GF-D8 (cell line): ENCODE measurements at places on chromosomes 3 and 15.

GRCh38 chr3:122898298-122898697 is 103.4 kb downstream of the SLC49A4 start:
- DNase-seq: no peak

DNA sequence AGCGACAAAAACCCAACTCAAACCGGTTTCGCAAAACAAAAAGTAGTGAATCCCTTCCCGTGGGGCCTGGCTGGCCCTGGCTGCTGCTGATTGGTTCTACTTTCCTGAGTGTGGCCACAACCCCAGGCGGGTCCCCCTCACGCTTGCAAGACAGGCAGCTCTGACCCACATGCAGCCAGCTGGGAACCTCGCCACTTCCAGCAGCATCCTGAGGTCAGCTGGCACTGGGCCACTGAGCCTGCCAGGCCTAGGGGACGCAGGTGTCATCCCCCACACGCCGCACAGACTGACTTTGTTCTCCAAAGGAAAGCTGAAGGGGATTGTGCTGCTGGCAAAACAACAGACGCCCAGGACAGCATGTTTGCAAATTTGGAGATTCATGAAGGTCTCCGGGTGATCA is 111.1 kb downstream of the TPRA1 start:
- no peak for DNase-seq

DNA sequence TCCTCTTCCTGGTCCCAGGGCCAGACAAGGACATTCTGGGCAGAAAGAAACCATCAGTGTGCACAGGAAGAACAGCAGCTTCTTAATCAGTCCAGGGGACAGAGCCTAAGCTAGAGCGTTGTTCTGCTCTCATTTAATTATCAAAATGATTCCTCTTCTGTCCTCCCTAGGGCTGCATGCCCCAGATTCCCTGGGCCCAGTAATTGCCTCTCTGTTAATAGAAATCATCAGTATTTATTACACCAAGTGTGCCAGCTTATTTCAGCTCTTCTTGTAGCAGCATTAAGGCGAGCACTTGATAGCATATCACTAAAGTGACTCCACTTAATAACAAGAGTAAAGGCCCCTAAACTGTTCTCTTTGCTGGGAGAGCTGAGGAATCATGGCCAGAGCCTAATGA is 72.1 kb downstream of the WDR76 start:
- DNase-seq: no peak

- no peak for DNase-seq
Measured at GRCh38 chr3:134858441-134859035, 63.5 kb downstream of the EPHB1 start.

DNA sequence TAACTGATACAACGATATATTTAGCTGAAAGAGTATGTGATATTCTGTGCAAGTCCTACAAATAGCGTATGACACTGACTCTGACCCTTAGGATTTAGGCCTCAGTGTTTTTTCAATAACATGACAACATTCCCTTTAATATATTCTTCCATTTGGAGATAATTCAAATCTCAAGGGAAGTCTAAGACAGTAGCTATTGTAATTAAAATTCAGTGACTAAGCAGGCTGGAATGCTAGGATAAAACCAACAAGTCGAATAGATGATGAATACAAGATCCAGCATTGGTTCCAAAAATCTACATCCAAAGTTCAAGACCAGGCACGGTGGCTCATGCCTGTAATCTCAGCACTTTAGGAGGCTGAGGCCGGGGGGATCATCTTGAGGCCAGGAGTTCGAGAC is 56.2 kb downstream of the QTRT2 start:
- DNase-seq: no peak

- DNase-seq: no peak
Measured at GRCh38 chr3:184540777-184541681, 20.6 kb upstream of the EPHB3 start.

- DNase-seq: no peak
Measured at GRCh38 chr3:48218537-48218936, 4.8 kb upstream of the CAMP start.

GRCh38 chr3:76383781-76384180 is 598.4 kb upstream of the ZNF717 start:
- no peak for DNase-seq

DNA sequence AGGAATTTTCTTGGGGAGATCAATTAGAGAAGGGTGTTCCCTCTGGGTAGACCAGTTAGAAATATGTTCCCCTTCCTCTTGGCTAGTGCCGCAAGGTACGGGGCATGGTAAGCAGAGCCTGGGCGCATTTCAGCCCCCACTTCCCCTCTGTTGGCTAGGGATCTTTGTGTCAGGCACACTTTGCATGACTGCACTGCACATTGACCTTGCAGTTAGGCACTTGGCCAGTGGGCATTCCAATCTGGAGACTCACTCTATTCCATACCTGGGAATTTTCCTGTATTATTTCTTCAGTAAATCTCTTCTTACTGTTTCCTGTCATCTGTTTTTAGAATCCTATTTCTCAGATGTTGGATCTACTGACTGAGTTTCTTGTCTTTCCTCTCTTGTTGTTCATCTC is 30.0 kb upstream of the CACNA1D start:
- DNase-seq: no peak

GRCh38 chr3:197577366-197578074 is 21.8 kb upstream of the BDH1 start:
- DNase-seq: no peak

GRCh38 chr15:93495799-93496637 is 407.0 kb upstream of the RGMA start:
- no peak for DNase-seq

DNA sequence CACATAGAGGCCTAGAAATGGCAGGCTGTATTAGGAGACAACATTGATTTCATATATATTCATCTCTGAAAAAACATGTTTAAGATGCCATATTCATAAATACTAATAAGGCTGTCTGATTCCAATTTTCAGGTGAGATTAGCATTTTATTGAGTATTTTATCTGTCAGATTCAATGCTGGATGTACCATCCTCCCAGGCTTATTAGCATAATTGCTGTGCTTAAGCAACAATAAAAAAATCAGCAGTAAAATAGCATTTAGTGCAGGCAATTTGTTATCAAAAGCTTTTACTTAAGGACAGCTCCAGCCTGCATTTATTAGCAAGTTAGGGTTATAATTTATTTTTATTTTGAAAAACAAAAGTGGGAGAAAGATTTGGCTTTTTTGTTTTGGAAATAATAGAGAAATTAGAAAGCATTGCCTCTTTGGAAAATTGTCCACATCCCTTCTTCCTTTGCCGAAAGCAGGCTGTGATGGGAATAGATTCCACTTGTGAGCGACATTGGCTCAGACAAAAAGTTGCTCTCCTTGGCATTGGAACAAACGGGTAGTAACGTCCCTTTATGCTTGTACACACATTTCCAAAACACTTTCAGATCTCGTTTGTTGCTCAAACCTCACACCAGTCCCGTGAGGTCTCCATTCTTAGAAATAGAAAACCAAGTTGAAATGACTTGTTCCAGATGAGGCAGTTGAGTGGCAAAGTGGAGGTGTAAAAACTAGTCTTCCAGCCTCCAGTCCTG is 134.0 kb downstream of the LPP start:
- no peak for DNase-seq

- DNase-seq: no peak
Measured at GRCh38 chr3:143567823-143568222, 280.4 kb downstream of the SLC9A9 start.

DNA sequence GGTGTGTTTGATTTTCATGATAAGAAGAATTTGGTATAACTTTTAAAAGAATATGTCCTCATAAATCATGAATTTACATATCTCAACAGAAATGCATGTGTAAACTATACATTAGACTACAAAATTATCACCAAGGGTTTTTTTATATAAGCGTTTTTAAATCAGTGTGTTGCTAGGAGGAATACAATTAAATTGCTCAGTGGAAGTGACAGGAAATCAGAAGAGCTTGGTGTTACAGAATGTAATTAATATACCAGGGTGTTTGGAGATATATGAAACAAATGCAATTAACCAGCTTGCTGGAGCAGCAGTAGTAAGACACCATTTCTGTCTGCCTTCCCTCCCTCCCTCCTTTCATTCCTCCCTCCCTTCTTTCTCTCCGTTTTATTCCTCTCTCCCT is 2.4 kb downstream of the ROBO2 start:
- DNase-seq: no peak

GRCh38 chr3:101156787-101157345 is 163.5 kb downstream of the IMPG2 start:
- DNase-seq: no peak

DNA sequence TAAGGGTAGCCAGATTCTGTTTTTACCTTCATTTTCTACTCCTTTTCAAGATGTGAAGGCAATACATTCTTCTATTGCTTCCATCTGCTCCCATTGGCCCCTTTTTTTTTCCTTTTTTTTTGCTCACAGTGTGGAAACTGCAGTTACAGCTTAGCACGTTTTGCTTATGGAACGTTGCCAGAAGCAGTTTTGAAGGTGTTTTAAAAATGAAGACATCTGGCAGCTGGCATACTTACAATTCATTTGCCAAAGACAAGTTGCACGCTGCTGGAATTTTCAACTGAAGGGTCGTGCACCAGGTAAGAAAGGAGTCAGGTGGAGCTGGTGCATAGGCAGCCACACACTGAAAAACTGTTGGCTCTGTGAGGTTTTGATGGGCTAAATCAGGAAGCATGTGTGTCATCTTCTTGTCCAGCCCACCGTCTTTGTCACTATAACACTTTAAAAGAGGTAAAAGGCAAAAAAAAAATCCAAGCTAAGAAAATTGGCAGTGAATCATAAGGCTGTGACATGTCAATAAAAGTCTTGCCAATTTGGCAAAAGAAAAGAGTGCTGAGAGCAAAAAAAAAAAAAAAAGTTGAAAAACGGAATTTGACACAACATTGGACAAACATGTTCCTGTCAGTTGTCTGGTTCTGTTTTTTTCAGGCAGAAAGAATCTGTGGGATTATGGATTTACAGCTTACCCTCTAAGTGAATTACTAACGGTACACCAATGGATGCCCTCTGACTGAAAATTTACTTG is 225.4 kb upstream of the SOX2 start:
- DNase-seq: no peak

- DNase-seq: no peak
Measured at GRCh38 chr15:63157891-63158431, 684 bp upstream of the RPS27L start.

DNA sequence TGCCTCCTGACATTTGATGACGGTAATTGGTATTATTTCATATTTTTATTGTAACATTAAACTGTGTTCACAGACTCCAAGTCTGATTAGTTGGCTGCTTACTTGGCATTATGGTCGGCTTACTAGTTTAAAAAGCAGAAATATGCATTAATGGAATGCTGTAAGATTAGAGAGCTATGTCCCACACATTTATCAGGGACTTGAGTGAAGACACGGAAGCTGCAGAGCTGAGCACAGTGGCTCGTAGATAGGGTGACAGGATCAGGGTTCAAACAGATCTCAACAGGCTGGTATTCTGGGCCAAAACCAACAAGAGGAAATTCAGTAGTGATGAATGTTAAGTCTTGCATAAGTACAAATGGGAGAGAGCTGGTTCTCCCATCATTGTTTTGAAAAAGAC is 113.8 kb downstream of the ADAMTSL3 start:
- no peak for DNase-seq

- no peak for DNase-seq
Measured at GRCh38 chr3:113304856-113305540, 93.6 kb downstream of the BOC start.

GRCh38 chr3:62586356-62586755 is 213.0 kb upstream of the FEZF2 start:
- no peak for DNase-seq

DNA sequence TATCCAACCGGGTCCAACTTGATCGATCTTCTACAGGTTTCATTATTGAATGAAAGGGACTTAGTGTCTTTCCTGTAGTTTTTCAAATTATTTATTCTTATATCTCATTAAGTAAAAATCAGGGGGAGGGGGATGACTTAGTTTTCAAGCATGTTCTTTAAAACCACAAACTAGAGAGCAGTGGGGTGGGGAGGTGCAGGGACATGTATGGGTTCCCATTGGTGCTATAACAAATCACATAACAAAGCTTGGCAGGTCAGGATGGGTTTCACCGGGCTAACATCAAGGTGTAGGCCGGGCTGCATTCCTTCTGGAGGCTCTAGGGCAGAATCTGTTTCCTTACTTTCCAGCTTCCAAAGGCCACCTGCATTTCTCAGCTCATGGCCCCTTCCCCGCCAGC is 32.7 kb downstream of the CCNL1 start:
- no peak for DNase-seq

GRCh38 chr15:63997715-63998442 is 48.4 kb downstream of the DAPK2 start:
- DNase-seq: no peak

DNA sequence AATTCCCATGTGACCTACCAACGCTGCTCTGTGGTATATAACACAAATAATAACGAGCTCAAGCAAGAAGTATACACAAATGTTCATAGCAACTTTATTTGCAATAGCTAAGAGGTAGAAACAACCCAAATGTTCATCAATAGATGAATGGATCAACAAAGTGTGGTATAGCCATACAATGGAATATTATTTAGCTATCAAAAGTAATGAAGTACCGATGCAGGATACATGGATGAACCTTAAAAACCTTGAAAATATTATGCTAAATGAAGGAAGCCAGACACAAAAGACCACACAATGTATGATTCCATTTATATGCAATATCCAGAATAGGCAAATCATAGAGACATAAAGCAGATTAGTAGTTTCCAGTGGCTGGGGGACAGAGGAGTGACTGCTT is 15.6 kb upstream of the FEM1B start:
- DNase-seq: no peak

GRCh38 chr3:177220136-177220974 is 23.1 kb upstream of the TBL1XR1 start:
- no peak for DNase-seq

DNA sequence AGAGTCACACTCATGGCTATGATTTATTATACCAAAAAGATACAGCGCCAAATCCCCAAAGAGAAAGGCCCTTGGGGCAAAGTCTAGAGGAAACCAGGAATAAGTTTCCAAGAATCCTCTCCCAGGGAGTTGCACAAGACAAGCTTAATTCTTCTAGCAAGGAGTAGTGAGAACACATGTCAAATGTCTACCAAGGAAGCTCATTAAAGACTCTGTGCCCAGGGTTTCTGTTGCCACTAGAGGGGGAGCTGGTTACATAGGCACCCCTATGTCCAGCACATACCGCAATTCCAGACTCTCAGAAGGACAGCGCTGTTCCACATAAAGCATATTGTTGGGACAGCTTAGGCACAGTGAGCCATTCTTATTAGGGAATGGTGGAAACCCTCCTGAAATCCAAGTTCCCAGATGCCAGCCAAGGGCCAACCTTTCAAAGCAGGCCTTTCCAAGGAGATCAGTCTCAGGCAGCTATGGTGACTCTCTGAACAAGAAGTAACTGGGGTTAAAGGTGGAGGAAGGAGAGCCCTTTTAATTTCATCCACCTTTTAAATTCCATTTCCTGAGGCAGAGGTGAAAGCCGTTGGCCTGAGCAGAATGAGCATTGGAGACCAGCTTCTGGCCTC is 194.2 kb downstream of the UACA start:
- DNase-seq: peak; percentile 55
